Activated naive CD8-positive, alpha-beta T cell treated with anti-CD3 and anti-CD28 coated beads, Interleukin-2, amount 10 ng/mL, durations not matched to agents 7 days and 5 days (primary cell): ENCODE measurements at places on chromosomes 3 and 15. TPM values are rescaled to one million over a fixed set of nuclear protein-coding genes. Genes with fewer than 3 reads are reported as not detected.

GRCh38 chr3:39808467-39809180 is 785 bp upstream of the MYRIP start:
- H3K27ac ChIP-seq, result peak overlapping the region; percentile 21
- H3K27me3 ChIP-seq, result peaks cover 54% of the 10 kb centered on the region

DNA sequence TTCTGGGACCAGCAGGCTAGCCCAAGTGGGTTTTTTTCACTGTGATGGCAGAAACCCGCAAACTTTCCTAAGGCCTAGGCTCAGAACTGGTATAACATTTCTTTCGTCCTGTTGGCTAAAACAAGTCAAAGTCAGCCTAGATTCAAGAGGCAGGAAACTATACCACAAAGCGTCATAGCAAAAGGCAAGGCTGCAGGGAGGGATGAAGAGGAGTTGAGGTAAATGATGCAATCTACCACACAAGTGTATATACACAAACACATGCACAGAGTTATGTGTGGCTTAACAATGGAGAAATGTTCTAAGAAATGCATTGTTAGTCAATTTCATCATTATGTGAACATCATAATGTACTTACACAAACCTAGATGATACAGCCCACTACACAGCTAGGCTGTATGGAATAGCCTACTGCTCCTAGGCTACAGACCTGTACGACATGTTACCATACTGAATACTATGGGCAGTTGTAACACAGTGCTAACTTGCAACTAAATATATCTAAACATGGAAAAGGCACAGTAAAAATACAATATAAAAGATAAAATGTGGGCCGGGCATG is 225.6 kb downstream of the TBL1XR1 start:
- H3K4me1 ChIP-seq, result peaks cover 8% of the 10 kb centered on the region
- peaks cover 1% of the 10 kb centered on the region for H3K36me3 ChIP-seq
- H3K27ac ChIP-seq, result peak overlapping the region; percentile 80
- peak overlapping the region; percentile 54 for H3K4me3 ChIP-seq

DNA sequence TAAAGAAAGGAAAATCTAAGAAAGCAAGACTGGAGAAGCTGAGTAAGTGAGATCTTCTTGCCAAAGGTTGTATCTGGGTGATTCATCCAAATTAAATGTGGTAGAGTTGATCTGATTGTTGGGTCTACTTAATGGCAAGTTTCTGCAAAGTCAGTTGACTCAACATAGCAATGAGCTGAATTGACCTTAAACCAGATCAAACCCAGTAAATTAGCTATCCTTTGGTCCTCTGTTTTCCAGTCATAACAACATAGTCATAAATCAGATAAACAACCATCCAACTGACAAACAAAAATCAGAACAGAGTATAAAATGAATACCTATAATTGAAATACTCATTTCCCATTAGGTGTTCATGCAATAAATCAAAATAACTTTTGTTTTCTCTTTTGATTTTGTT is 142.6 kb upstream of the CFAP20DC start:
- H3K4me3 ChIP-seq, result no peak overlapping the region
- no peak for DNase-seq
- H3K27me3 ChIP-seq, result peaks cover 2% of the 10 kb centered on the region
- H3K4me1 ChIP-seq, result no peaks in the 10 kb centered on the region
- H3K36me3 ChIP-seq, result no peaks in the 10 kb centered on the region
- H3K27ac ChIP-seq, result no peak overlapping the region

The SPATA12 gene
- total RNA-seq, result not detected

The GFM1 gene
- 34.7 TPM for total RNA-seq

DNA sequence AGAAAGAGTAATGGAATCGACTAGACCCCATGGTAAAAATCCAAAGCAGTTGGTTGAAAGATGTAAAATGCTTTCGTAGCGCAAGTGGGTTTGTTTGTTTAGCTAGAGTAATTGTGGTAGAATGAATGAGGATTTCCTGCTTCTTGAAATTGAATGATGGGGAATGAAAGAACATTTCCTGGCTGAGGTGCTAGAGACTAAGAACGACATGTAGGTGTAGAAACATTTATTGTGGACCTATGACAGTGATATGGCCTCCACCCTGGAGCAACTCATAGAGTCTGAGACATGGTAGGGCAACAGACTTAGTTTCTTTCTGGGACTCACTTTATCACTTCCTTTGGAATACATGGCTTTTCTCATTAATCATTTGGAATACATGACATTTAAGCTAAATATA is 467.6 kb upstream of the CFAP20DC start:
- no peak overlapping the region for H3K27ac ChIP-seq
- peaks cover 2% of the 10 kb centered on the region for H3K27me3 ChIP-seq
- no peak overlapping the region for H3K4me3 ChIP-seq
- no peak for DNase-seq
- H3K4me1 ChIP-seq, result peaks cover 4% of the 10 kb centered on the region
- H3K36me3 ChIP-seq, result peaks cover 2% of the 10 kb centered on the region

The PIGZ gene
- 1.4 TPM for total RNA-seq

GRCh38 chr3:171184372-171184771 is 157.9 kb upstream of the SLC2A2 start:
- peaks cover 15% of the 10 kb centered on the region for H3K4me1 ChIP-seq
- H3K27me3 ChIP-seq, result no peaks in the 10 kb centered on the region
- DNase-seq, result no peak
- H3K27ac ChIP-seq, result no peak overlapping the region
- H3K36me3 ChIP-seq, result peaks cover 17% of the 10 kb centered on the region

The P3H2 gene
- total RNA-seq, result not detected

- H3K27me3 ChIP-seq, result peaks cover 9% of the 10 kb centered on the region
- peak; percentile 82 for DNase-seq
- H3K4me3 ChIP-seq, result no peak overlapping the region
- peaks cover 2% of the 10 kb centered on the region for H3K4me1 ChIP-seq
Observed at GRCh38 chr3:37855363-37855970, 6.2 kb upstream of the CTDSPL start.

The TLR9 gene
- 2.0 TPM for total RNA-seq

- H3K36me3 ChIP-seq, result no peaks in the 10 kb centered on the region
- no peak for DNase-seq
Observed at GRCh38 chr3:42115215-42115614, 24.1 kb downstream of the TRAK1 start.

DNA sequence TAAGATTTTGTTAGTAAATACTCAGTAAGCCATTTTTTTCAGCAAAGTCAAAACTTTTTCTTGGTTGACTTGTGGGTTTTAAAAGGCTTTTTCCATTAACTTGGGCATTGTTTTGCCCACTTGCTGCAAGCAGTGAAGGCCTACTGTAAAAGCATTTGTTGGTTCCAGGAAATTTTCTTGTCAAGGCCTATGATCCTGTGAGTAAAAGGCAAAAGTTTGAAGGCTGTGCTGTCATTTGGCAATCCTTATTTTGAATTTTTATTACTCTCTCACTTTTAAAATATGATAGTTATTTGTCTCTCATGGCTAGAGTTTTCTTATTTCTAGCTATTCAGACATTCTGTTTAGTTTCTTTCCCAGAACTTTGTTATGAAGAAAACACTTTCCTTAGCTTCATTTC is 13.0 kb downstream of the P2RY12 start:
- H3K4me3 ChIP-seq, result no peak overlapping the region
- H3K27ac ChIP-seq, result no peak overlapping the region
- H3K36me3 ChIP-seq, result no peaks in the 10 kb centered on the region
- peaks cover 5% of the 10 kb centered on the region for H3K27me3 ChIP-seq
- no peaks in the 10 kb centered on the region for H3K4me1 ChIP-seq
- DNase-seq, result no peak

GRCh38 chr3:59237121-59237520 is 187.3 kb upstream of the CFAP20DC start:
- H3K36me3 ChIP-seq, result no peaks in the 10 kb centered on the region
- H3K4me1 ChIP-seq, result peaks cover 13% of the 10 kb centered on the region
- no peak overlapping the region for H3K27ac ChIP-seq

GRCh38 chr15:28990390-28990789 is 104.6 kb downstream of the APBA2 start:
- DNase-seq, result no peak
- peaks cover 42% of the 10 kb centered on the region for H3K4me1 ChIP-seq
- H3K27ac ChIP-seq, result no peak overlapping the region
- peaks cover 3% of the 10 kb centered on the region for H3K36me3 ChIP-seq
- no peaks in the 10 kb centered on the region for H3K27me3 ChIP-seq

The EOMES gene
- 44.5 TPM for total RNA-seq

The DPH3 gene
- 12.1 TPM for total RNA-seq

- no peak for DNase-seq
- no peaks in the 10 kb centered on the region for H3K4me1 ChIP-seq
- no peak overlapping the region for H3K27ac ChIP-seq
Observed at GRCh38 chr3:158085358-158085757, 20.9 kb downstream of the SHOX2 start.

The EXD1 gene
- total RNA-seq, result not detected

The PLA2G4E gene
- total RNA-seq, result not detected

DNA sequence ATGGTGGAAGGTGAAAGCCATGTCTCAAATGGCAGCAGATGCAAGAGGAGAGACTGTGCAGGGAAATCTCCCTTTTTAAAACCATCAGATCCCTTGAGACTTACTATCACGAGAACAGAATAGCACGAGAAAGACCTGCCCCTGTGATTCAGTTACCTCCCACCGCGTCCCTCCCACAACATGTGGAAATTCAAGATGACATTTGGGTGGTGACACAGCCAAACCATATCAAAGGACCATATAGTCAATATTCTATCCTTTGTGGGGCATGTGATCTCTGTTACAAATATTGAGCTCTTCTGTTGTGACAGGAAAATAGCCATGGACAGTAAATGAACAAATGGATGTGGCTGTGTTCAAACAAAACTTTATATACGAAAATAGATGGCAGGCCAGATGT is 77.2 kb upstream of the ACKR4 start:
- no peak overlapping the region for H3K27ac ChIP-seq
- H3K4me3 ChIP-seq, result no peak overlapping the region
- no peak for DNase-seq
- peaks cover 58% of the 10 kb centered on the region for H3K36me3 ChIP-seq
- H3K4me1 ChIP-seq, result peaks cover 16% of the 10 kb centered on the region

DNA sequence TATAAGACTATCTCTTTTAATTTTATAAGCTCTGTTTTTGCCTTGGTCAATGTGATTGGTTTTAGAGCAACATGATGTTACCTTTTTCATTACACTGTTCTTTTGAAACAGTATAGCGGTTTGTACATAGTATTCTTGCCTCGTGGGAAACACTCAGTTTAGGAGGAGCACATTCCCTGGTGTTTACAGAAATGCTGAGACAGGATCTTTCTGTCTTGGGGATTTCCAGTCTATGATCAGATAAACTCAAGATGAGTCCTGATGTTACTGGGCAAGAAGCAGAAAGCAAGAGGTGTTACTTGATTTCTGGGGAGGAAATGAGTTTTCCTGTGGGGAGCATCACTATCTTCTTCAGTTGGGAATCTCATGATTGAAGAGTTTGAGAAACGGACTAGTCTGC is 2.5 kb downstream of the TMEM266 start:
- no peaks in the 10 kb centered on the region for H3K36me3 ChIP-seq
- H3K27me3 ChIP-seq, result peaks cover 76% of the 10 kb centered on the region
- H3K4me3 ChIP-seq, result no peak overlapping the region

GRCh38 chr3:28036599-28037575 is 204.5 kb upstream of the CMC1 start:
- no peak overlapping the region for H3K27ac ChIP-seq
- H3K27me3 ChIP-seq, result no peaks in the 10 kb centered on the region
- H3K4me3 ChIP-seq, result no peak overlapping the region
- peaks cover 4% of the 10 kb centered on the region for H3K4me1 ChIP-seq
- no peak for DNase-seq

The GALNT15 gene
- not detected for total RNA-seq

The CCDC9B gene
- 2.6 TPM for total RNA-seq

GRCh38 chr15:65460741-65461347 is 38.1 kb upstream of the IGDCC4 start:
- no peaks in the 10 kb centered on the region for H3K27me3 ChIP-seq
- DNase-seq, result no peak
- no peak overlapping the region for H3K4me3 ChIP-seq
- H3K27ac ChIP-seq, result no peak overlapping the region

GRCh38 chr3:2958551-2958950 is 151.6 kb downstream of the IL5RA start:
- no peaks in the 10 kb centered on the region for H3K4me1 ChIP-seq
- H3K27me3 ChIP-seq, result peaks cover 2% of the 10 kb centered on the region
- no peak overlapping the region for H3K4me3 ChIP-seq

DNA sequence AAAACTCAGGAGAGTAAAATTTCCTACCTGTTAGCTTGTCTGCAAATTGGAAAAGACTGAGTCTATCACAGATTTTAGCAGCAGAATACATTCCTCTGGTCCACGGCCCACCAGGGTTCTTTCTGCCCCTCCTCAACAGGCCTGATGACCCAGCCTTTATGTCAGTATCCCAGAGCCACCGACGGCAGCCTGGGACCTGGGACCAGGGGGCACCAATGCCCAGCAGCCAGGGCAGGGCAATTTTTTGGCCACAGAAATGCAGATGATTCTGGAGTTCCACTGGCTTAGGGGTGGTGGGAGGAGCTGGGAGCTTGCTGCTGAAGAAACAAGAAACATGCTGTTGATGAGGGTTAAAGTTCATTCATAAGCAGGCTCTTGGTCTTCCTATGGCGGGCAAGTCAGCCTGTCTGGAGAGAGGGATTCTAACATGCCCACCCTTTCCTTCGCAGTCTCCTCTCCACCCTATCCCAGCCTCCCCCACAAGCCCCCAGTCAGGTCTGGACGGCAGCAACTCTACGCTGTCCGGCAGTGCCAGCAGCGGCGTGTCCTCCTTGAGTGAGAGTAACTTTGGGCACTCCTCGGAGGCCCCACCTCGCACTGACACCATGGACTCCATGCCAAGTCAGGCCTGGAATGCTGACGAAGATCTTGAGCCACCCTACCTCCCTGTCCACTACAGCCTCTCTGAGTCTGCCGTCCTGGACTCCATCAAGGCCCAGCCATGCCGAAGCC is 4.3 kb upstream of the MANF start:
- H3K4me1 ChIP-seq, result peaks cover 22% of the 10 kb centered on the region
- DNase-seq, result peak; percentile 29

DNA sequence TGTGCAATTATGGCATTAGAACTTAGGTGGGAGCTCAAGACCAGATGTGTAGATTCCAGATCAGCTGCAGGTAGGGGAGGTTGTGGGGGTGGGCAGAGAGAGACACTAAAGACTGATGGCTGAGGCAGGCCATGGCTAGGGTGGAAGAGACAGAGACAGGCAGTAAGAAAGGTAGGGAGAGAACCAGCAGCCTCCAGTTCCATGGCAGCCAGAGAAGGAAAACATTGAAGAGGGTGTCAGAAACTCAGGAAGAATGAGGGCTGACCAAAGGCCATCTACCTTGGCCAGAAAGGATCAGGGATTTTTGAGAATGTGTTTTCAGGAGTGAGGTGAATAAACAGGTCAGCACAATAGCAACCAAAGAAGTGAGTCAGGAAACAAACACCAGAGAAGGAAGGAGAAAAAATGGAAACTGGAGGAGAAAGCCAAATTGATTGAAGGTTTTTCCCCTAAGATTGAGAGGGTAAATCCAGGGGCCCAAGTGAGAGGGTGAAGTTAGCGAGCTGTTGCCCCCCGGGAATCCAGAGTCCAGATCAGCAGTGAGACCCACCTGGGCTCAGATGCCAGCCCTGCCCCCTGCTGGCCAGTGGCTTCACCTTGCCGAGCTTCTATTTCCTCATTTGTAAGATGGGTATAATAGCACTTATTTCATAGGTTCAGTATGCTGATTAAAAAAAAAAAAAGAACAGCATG is 41.0 kb downstream of the ABHD2 start:
- peaks cover 18% of the 10 kb centered on the region for H3K36me3 ChIP-seq
- no peaks in the 10 kb centered on the region for H3K27me3 ChIP-seq
- H3K4me1 ChIP-seq, result peaks cover 15% of the 10 kb centered on the region
- H3K27ac ChIP-seq, result no peak overlapping the region
